ENCODE measurements at places on chromosomes 13 and 19.

DNA sequence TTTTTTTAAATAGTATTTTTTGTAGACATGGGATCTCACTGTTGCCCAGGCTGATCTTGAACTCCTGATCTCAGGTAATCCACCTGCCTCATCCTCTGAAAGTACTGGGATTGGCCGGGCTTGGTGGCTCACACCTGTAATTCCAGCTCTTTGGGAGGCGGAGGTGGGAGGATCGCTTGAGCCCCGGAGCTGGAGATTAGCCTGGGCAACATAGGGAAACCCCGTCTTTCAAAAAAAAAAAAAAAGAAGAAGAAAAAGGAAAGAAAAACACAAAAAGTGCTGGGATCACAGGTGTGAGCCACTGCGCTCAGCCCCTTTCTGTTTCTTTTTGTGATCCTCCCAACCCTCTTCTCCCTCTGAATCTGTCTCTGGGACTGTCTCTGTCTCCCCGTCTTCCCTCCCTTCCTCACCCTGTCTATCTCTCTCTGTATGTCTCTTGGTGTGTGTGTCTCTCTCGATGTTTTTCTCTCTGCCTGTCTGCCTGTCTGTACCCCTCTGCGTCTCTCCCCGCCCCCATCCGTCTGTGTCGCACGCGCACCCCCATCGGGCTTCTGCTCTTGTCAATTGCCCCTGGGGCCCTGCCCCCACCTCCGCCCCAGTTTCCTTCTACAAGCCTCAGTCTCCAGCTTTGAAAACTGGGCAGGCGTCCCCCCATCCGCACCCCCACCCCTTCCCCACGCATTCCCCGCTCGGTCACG is 540 bp upstream of the ZFP36 start:
- DNase-seq = peak; percentile 81

DNA sequence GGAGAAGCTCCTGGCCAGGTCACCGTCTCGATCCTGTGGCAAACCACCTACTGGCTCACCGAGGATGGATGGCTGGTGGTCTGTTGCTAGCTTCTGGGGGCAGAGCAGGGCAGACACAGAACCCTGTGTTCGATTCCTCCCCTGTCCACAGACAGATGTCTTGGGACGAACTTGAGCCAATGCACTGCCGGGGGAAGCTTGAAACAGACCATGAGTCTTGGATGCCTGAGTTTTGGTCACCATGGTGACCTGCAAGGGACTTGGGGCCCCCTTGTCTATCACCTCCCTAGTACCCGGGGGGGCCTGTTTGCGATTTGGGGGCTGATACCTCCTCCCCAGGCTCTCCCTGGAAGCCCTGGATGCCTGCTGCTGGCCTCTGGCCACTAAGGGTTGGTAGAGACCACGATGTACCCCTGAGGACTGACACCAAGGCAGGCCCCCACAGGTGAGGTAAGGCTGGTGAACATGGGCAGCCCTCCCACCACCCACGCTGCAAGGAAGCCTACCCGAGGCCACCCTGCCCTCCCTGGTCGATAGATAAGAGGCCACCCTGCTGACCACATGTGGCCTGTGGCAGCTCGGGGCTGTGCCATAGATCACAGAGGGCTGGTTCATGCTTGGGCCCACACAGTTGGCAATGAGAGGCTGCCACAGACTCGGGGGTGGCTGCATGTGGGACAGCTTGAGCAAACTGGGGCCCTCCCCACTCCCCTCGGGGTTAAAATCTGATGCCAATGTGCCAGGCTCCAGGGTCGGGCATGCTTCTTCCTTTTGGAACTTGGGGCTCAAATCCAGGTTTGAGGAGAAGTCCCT is 10.7 kb downstream of the IQCN start:
- no peak for DNase-seq

GRCh38 chr19:55253842-55254624 is 4.8 kb downstream of the PPP6R1 start:
- peak; percentile 87 for DNase-seq

DNA sequence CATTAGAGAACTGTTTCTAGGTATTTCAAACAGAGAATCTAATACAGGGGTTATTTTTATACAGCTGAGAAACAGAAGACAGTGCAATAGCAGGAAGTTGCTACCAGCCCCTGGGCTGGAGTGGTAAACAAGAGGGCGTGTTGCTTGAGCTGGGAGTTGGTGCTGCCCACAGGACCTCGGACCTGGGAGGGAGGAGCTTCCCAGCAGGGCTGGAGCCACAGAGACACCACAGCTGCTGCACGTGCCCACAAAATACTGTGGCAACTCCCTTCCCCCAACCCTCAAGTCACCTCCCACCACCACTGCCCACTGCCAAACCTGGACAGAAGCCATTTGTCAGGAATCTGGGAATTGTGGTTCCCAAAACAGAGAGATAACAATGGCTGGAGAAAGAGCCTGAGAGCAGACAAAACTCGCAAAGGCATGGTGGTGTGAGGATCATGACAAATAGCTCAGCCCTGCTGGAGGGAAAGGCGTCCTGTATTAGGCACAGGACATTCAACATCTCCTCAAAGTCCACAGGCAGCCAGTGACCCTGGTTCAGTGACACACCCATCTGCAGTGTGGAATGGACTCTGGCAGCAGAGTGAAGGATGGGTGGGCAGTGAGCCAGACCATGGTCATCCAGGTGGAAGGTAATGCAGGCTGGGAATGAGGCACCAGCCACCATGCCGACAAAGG is 57.2 kb downstream of the SPATA13 start:
- peak; percentile 40 for DNase-seq

DNA sequence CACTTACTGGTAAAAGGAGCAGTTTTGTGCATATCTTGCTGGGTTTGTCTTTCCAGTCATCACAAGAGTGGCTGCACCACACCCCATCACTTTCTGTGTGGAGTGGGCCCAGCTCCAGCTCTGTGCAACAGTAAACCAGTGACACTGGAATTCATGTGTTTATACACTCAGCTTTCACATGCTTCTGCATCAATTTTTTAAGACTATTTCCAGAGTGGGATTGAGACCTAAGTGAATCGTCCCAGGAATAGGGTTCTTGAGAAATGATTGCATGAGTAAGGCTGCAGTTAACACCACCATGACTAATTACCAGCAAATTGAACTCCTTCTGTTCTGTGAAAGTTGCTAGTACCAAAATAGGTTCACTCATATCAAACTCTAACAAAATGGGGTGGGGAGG is 5.3 kb upstream of the CFAP97D2 start:
- DNase-seq = no peak

- no peak for DNase-seq
Measured at GRCh38 chr13:90618133-90618532, 729.4 kb upstream of the MIR17HG start.

DNA sequence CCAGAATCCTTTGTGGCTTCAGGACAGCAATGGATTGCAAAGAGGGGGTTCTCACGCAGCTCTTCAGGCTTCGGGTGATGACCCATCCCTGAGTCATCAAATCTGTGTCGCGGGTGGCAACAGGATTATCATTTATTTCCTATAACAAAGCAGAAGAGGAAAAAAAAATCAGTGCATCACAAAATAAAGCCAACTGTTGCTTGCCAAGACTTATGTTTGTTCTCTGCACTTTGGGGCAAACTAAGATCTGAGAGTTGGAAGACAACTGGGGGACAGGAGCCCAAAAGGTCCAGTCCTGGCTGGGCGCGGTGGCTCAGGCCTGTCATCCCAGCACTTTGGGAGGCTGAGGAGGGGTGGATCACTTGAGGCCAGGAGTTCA is 6.4 kb downstream of the GNA15 start:
- no peak for DNase-seq

GRCh38 chr19:24000656-24001055 is 86.0 kb downstream of the ZNF726 start:
- no peak for DNase-seq

DNA sequence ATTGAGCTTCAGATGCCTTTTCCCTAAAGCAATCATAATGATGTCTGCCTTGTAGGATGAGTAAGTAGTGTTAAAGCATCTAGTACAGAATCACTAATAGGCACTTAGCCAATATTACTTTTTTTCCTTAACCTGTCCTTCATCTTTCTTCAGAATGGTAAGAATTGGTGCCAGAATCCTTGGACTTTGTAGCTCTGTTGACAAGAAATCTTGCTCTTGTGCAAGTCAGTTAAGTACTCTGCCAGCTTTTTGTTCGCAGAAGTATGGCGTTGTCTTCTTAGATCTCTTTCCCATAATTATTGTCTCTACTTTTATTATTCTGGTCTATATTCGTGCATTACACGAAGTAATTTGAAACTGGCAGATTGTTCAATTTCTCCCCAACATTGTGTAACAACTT is 554.5 kb downstream of the PCDH9 start:
- no peak for DNase-seq

DNA sequence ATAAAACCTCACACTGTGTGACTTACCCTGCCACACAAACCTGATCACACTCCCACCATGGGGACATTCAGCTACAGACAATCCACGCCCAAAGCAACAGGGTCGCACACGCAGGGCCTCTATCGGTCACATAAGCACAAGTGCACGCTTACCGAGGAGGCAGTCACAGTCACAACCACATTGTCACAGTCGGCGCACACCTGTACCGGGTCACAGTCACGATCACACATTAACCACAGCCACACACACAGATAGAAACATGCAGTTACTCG is 579 bp downstream of the ZNF566 start:
- DNase-seq = no peak

GRCh38 chr19:49064768-49065611 is at the start of gene NTF4:
NTF4 (minus strand) TSS chr19:49064818; CDS start chr19:49061997, 2,821 bp downstream.
- DNase-seq = no peak
